ENCODE measurements at places on chromosomes 16 and 17. TPM values are rescaled to one million over a fixed set of nuclear protein-coding genes. Genes with fewer than 3 reads are reported as not detected.
A peak's percentile ranks its signal among the peaks of the same experiment; 100 is the strongest.

- H3K4me3 ChIP-seq = no peak overlapping the region
- H3K27ac ChIP-seq = no peak overlapping the region
- no peaks in the 10 kb centered on the region for H3K27me3 ChIP-seq
- no peak for DNase-seq
These were observed 13.2 kb upstream of the MPRIP start for GRCh38 chr17:17028878-17029535.

Gene HOXB4
- total RNA-seq = 2.8 TPM

Gene DCUN1D3
- 35.4 TPM for total RNA-seq

Gene NLRC3
- 0.33 TPM for total RNA-seq

DNA sequence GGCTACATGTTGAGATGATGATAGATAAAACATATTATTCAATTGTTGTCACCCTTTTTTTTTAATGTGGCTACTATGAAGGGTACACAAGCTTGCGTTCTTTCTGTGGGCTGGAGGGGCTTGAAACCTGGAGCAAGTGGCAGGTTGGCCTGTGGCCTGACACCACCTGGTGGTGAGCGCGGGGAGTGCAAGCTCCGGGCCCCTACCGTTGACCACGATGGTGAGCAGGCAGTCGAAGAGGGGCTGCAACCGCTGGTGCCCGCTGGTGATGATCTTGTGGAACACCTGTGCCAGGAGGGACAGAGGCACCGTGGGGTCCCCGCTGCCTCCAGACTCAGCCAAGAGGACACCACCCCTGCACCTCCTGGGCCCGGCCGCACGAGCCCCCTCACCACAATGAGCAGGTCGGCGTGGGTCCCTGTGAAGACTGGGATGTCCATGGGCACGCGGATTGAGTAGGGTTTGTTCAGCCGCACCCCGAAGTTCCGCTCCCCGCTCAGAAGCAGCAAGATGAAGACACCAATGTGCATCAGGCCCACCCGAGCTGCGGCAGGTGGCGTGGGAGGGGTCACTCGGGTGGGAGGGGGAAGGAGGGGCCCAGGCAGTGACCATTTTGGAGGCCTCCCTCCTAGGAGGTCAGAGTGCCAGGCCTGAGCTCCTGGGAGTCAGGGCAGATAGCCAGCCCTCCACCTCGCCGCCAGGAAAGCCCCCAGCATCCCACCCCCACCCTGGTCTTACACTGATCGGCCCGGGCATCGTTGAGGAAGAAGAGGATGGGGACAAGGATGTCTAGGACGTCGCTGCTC, 14.4 kb downstream of the HID1 start:
- H3K4me3 ChIP-seq = no peak overlapping the region
- peak; percentile 76 for DNase-seq
- no peak overlapping the region for H3K27ac ChIP-seq
- H3K36me3 ChIP-seq = no peaks in the 10 kb centered on the region
- no peaks in the 10 kb centered on the region for H3K4me1 ChIP-seq

Gene CCDC102A
- 23.6 TPM for total RNA-seq

- no peak overlapping the region for H3K4me3 ChIP-seq
- no peaks in the 10 kb centered on the region for H3K36me3 ChIP-seq
- DNase-seq = peak; percentile 84
- H3K27ac ChIP-seq = peak overlapping the region; percentile 85
- peaks cover 15% of the 10 kb centered on the region for H3K4me1 ChIP-seq
These were observed 14.7 kb downstream of the LRRC75A start for GRCh38 chr17:16477255-16477654.

- no peaks in the 10 kb centered on the region for H3K4me1 ChIP-seq
- no peak for DNase-seq
- peaks cover 71% of the 10 kb centered on the region for H3K36me3 ChIP-seq
- H3K27ac ChIP-seq = no peak overlapping the region
- no peaks in the 10 kb centered on the region for H3K27me3 ChIP-seq
These were observed 18.8 kb downstream of the IL34 start for GRCh38 chr16:70665113-70665694.

Gene LPCAT2
- total RNA-seq = 33.1 TPM

- no peak for DNase-seq
- H3K27ac ChIP-seq = no peak overlapping the region
- H3K36me3 ChIP-seq = no peaks in the 10 kb centered on the region
- H3K4me1 ChIP-seq = peaks cover 18% of the 10 kb centered on the region
These were observed 153.0 kb upstream of the CIBAR2 start for GRCh38 chr16:85265161-85265784.

GRCh38 chr17:30557916-30558685, 80.9 kb downstream of the GOSR1 start:
- H3K27ac ChIP-seq = no peak overlapping the region
- no peak for DNase-seq
- H3K4me1 ChIP-seq = no peaks in the 10 kb centered on the region
- no peaks in the 10 kb centered on the region for H3K36me3 ChIP-seq

DNA sequence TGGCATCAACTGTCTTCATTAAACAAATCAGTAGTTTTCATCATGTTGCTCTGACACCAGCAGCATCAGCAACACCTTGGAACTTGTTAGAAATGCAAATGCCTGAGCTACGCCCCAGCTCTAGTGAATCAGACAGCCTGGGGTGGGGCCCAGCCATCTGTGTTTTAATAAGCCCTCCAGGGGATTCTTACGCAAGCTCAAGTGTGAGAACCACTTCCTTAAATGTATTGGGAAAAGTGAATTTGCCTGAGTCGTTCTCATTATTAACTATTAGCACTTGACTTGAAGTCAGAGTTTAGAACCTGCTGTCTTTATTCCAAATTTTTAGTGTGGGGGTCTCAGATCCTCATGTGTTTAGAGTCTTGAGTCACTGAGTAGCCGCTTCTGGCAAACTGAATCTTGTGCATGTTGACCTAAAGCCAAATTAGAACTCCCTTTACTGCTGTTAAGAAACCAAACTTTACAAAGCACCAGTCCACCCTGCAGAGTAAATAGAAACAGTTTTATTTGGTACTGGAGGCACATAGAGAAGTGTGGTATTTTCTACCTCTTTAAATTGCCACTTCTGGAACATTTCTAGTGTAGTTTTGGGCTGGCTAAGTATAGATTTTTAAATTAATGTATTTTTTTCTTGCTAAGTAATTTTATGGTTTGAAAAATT, 137.4 kb upstream of the COX10 start:
- H3K27me3 ChIP-seq = no peaks in the 10 kb centered on the region
- H3K4me1 ChIP-seq = no peaks in the 10 kb centered on the region
- peak; percentile 52 for DNase-seq
- peak overlapping the region; percentile 27 for H3K27ac ChIP-seq

Gene CBFB
- total RNA-seq = 29.1 TPM

GRCh38 chr17:73027130-73027741, 65.3 kb downstream of the SLC39A11 start:
- no peaks in the 10 kb centered on the region for H3K27me3 ChIP-seq
- H3K27ac ChIP-seq = no peak overlapping the region
- no peak overlapping the region for H3K4me3 ChIP-seq

Gene SLC4A1
- total RNA-seq = 8.5 TPM

DNA sequence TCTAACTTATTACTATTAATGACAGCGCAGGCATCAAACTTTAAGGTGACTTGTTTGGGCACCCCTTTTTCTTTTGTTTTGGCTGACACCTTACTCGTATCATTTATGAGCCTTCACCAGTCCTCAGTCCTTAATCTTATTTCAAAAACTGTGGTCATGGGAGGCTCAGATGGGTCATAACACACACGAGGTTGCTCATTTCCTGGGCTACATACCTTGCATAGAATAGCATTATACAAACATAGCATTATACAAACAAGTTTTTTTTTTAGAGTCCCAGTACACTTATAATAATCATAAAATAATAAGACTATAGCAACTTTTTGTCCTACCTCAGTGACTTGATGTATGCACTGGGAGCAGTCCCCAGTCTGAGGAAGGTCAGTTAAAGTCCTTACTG, 11.2 kb upstream of the ACSF2 start:
- no peaks in the 10 kb centered on the region for H3K4me1 ChIP-seq
- DNase-seq = no peak
- H3K27ac ChIP-seq = no peak overlapping the region

- no peak for DNase-seq
- H3K27me3 ChIP-seq = no peaks in the 10 kb centered on the region
- H3K27ac ChIP-seq = no peak overlapping the region
- no peak overlapping the region for H3K4me3 ChIP-seq
These were observed 80.0 kb downstream of the IRF8 start for GRCh38 chr16:85978976-85979375.

GRCh38 chr16:75062135-75062975, 54.2 kb downstream of the LDHD start:
- H3K36me3 ChIP-seq = no peaks in the 10 kb centered on the region
- H3K4me3 ChIP-seq = no peak overlapping the region
- H3K27me3 ChIP-seq = no peaks in the 10 kb centered on the region

DNA sequence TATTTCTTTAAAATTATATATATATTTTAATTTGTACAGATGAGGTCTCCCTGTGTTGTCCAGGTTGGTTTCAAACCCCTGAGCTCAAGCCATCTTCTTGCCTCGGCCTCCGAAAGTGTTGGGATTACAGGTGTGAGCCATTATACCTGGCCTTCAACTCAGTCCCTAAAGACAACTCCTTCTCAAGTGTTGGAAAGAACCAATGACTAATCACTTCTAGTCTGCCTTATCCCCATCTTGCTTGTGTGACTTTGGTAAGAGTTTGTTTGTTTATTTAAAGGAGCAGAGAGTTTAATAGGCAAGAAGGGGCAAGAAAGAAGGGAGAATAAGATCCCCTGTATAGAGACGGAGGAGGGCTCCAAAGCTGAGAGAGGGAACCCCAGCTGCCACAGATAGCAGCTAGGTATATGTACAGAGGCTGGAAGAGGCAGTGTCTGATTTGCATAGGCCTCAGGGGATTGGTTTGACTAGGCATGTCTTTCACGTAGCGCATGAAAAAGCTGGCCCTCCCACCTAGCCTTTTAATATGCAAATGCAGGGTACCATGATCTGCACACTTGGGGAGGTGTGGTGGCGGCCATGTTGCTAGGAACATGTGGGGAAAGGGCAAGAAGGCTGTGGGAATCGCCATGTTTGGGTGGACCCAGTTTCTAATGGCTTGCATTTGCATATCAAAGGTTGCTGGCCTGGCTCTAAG, 21.5 kb downstream of the ABCC1 start:
- no peaks in the 10 kb centered on the region for H3K27me3 ChIP-seq
- H3K4me1 ChIP-seq = peaks cover 10% of the 10 kb centered on the region
- no peak overlapping the region for H3K4me3 ChIP-seq
- DNase-seq = no peak
- H3K36me3 ChIP-seq = no peaks in the 10 kb centered on the region

- peaks cover 22% of the 10 kb centered on the region for H3K4me1 ChIP-seq
- no peaks in the 10 kb centered on the region for H3K36me3 ChIP-seq
- H3K4me3 ChIP-seq = no peak overlapping the region
These were observed 2.3 kb upstream of the PDZD9 start for GRCh38 chr16:22003195-22003594.

DNA sequence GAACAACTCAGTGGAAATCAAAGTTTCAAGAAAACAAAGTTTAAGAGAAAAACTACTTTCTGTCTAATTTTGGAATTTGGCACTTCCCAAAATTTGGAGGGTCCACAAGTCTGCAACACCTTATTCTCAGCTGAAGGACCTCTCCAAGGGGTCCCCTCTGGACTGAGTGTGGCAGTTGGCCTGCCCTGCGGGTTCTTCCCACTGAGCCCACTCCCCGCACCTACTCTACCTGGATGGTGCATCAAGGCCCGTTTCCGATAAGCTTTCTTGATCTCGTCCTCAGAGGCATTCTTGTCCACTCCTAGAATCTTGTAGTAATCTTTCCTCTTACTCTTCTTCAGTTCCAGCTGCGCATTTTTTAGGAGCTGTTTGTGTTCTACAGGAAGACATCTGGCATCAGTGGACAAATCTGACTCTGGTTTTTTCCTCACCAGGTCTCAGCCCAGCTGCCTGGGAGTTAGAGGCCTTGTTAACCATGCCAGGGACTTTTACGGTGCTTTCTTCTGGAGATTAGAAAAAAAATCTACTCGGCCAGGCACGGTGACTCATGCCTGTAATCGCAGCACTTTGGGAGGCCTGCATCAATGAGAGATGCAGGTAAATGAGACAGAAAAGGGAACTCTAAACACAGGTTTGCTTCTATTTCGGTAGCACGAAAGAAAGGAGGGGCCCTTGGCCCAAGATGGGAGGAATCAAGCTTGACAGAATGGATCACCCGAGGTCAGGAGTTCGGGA, 15.6 kb downstream of the CNP start:
- H3K36me3 ChIP-seq = peaks cover 80% of the 10 kb centered on the region
- no peaks in the 10 kb centered on the region for H3K4me1 ChIP-seq
- H3K4me3 ChIP-seq = no peak overlapping the region
- H3K27ac ChIP-seq = peak overlapping the region; percentile 69
- no peak for DNase-seq

Gene CES3
- 1.7 TPM for total RNA-seq

DNA sequence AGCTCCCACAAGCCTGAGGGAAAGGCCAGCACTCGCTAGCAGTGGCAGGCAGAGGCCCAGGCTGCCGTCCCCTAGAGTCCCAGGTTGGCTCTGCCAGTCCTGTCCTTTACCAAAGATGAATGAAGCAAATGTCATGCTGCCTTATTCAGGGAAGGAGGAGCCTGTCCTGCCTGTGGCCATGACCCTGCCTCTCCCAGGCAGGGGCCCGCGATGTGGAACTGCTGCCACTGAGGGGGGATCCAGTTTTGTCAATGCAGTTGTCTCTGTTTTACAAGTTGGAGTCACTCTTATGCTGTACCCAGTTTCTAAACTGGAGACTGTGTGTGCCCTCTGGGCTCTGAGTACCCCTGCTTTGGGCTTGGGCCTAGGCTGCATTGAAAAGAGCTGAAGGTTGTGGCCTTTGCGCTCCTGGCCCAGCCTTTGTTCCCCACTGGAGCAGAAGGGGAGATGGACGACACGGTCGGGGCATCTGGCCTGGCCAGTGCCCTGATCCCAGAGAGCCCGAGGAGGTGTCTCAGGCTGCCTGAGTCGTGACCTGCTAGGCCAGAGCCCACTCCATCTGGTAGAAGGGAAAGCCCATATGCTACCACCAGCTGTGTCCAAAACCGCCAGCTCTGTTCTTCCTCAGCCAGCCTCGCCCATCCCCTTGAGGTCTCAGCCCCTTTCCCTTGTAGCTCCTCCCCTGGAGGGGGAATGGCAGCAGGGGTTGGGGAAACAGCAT, 5.5 kb downstream of the LIMD2 start:
- H3K27me3 ChIP-seq = no peaks in the 10 kb centered on the region
- peak overlapping the region; percentile 1 for H3K27ac ChIP-seq
- no peaks in the 10 kb centered on the region for H3K36me3 ChIP-seq
- no peak for DNase-seq

- no peaks in the 10 kb centered on the region for H3K27me3 ChIP-seq
- H3K36me3 ChIP-seq = peaks cover 23% of the 10 kb centered on the region
- no peak overlapping the region for H3K27ac ChIP-seq
These were observed 6.3 kb downstream of the CTRB1 start for GRCh38 chr16:75225092-75225491.

Gene HP
- total RNA-seq = 13.8 TPM

Gene HS3ST2
- total RNA-seq = 2.6 TPM

GRCh38 chr16:23365602-23366240, 63.6 kb downstream of the SCNN1B start:
- H3K36me3 ChIP-seq = no peaks in the 10 kb centered on the region
- H3K27me3 ChIP-seq = no peaks in the 10 kb centered on the region
